ENCODE measurements at places on chromosomes 7 and 10.

DNA sequence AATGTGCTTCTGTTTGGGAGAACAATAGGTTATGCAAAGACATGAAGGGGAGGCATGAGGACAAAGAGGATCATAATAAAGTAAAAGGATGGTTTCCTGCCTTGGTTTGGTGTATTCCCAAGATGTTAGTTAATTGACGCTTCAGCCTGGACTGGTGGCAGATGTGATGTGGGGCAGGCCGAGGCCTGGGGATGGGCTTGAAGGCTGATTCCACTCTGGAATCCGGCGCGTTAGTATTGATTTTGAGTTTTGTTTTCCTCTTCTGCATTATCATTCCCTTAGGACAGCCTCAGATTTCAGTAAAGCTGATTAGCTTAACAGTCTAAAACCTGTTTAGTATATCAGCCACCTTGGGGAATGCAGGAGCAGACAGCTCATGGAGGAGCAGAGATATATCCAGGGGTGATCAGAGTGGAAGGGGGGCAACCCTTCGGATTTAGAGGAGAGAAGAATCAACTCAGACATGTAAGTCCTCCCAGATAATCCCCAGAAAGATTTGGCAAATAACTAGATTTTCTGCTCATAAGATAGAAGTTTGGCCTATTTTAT, 159.8 kb upstream of the MTPN start:
- DNase-seq, result no peak

DNA sequence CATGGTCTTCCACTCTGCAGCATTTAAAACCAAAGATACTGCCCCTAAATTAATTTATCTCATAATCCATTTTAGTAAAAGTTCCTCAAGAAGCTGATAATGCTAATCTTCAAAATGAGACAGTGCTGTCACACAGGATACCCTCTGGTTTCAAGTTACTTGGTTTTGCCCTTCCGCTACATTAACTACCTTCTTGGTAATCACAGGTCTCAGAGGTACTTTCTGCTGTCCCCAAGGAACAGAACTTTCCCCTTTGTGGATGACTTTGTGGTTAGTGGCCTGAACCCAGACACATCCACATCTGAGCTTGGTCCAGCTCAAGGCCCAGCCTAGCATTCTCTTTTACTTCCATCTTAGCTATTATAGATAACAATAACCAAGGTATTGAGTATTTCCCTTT, 88.8 kb upstream of the TMEM26 start:
- DNase-seq, result no peak

DNA sequence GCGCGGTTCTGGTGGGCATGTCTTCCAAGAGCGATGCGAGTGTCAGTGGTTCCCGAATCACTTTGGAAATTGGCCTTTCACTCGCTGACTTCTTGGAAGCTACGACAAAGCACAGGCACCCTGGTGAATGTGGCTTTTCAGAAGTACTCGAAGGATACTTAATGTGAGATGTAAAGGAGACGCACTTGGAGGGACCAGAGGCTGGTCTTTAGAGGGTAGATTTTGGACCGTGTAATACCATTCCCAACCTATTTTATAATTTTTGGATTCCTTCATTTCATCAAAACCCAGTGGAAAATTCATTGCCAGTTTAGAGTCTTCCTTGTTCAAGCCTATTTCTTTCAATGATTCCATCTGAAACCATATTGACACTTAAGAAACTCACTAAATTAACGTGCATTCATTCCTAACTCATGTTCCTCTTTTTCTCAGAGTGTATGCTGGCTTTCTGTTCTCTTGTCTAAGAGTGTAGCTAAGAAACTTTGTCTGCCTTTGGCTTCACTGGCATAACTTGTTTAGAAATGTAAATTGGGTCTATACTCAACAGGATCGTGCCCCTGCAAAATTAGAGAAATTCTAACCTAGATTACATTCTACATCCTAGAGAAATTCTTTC, 645 bp upstream of the COPG2 start:
- no peak for DNase-seq

GRCh38 chr10:21292763-21293517, 232.5 kb downstream of the SKIDA1 start:
- peak; percentile 90 for DNase-seq

DNA sequence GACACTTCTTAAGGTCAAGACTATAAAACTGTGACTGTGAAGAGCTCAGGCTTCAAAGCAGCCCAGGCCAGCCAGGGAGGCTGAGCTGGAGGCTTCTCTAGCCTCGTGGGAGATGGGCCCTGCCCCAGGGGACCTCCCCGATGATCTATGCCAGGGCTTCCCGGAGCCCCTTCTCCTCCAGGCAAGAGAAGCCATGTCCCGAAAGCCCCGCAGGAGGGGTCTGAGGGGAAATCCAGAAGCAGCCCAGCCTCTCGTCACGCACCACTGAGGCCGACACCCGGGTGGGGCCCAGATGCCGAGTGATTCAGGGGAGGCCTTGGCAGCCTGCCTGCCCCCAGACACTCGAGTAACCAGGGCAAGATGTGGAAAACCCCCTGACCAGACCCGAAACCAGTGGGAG, 63.7 kb downstream of the PROSER2 start:
- no peak for DNase-seq

- peak; percentile 49 for DNase-seq
Observed at GRCh38 chr7:11726001-11726793, 105.8 kb downstream of the THSD7A start.
